ENCODE measurements at places on chromosomes 3 and 15. TPM values are rescaled to one million over a fixed set of nuclear protein-coding genes. Genes with fewer than 3 reads are reported as not detected.

Gene ATP10A
- 30.4 TPM for total RNA-seq

Gene TMEM108
- not detected for total RNA-seq

DNA sequence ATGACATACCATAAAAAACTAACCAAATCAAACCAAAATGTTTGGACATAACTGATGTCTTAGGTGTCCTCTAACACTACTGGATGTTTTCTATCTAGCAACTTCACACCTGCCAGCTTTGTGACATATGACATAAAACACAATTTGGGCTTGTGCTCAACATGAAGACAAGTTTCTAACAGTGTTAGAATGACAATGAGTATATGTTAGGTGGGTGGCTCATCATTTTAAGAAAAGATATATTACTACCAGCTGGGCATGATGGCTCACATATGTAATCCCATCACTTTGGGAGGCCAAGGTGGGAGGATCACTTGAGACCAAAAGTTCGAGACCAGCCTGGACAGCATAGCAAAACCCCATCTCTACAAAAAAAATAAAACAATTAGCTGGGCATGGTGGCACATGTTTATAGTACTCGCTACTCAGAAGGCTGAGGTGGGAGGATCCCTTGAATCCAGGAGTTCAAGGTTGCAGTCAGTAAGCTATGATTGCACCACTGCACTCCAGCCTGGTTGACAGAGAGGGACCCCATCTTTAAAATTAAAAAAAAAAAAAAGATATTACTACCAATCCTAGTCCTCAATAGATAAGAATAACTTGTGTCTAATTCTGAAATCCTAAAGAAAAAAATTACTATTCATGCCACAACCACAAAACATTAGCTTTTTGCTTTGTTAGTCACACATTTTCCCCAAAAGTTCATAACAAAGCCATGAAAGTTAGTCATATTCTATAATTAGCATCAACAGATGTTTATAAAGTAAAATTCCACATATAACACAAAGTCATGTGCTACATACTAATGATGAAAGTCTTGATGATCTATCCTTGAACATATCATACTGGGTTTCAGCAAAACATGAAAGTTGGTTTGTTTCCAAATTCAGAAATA is 59.9 kb downstream of the LRRFIP2 start:
- H3K4me3 ChIP-seq, result no peak overlapping the region
- H3K36me3 ChIP-seq, result no peaks in the 10 kb centered on the region
- DNase-seq, result no peak
- H3K4me1 ChIP-seq, result no peaks in the 10 kb centered on the region
- no peaks in the 10 kb centered on the region for H3K27me3 ChIP-seq

Gene SCAANT1
- total RNA-seq, result 1.4 TPM

DNA sequence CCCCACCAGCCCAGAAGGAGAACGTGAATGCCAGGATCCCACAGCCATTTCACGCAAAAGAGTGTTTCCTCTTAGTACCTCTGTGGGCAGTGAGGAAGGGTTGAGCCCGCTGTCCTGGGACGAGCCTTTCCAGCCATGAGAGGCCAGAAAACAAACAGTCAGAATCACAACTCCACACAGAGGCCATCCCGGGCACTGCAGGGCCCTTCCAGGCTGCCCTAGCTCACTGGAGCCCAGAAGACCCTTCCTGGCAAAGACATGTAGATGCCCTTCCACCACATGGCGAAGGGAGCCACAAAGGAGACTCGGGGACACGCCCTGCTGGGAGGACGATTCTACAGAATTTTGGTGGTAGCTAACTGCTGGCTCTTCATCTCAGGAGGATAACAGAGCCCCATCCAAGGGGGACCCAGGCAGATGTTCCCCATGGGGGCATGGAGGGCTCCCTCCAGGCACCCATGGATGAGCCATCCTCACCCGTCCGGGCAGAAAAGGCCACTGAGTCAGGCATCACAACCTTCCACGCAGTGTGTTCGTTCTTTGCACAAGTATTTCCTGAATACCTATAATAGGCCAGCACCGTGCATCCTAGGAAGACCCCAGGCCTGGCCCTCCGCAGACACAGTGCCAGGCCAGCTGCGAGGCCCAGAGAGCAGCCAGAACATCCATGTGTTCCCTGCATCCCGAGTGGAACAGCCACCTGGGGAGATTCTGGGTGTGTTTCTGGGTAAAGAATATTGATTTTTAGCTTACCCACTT is 47.2 kb downstream of the SLC12A8 start:
- H3K4me1 ChIP-seq, result no peaks in the 10 kb centered on the region
- H3K4me3 ChIP-seq, result no peak overlapping the region
- no peak for DNase-seq
- no peaks in the 10 kb centered on the region for H3K27me3 ChIP-seq
- H3K36me3 ChIP-seq, result no peaks in the 10 kb centered on the region
- no peak overlapping the region for H3K27ac ChIP-seq

Gene HESX1
- not detected for total RNA-seq

Gene RAB5A
- 125 TPM for total RNA-seq

DNA sequence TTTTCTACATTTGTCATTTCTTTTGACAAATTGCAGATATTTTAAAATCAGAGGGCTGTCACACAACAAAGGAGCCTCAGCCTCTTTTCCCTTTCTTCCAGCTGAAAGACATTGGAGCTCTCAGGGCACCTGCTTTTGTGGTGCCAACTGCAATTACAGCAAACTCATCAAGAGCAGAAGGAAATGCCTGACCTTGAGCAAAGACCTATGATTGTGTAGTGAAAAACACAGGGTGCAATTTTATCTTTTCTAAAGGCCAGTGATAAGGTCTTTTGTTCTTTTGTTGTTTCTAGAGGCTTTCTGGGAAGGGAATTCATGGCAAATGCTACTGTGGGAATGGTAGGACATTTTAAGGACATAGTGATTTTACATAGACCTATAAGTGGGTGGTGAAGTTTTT is 214.3 kb downstream of the OXSM start:
- no peak overlapping the region for H3K27ac ChIP-seq
- no peaks in the 10 kb centered on the region for H3K36me3 ChIP-seq
- DNase-seq, result no peak
- no peaks in the 10 kb centered on the region for H3K4me1 ChIP-seq

Gene TTLL3
- total RNA-seq, result 50.5 TPM

Gene TMCO5A
- total RNA-seq, result not detected

Gene CACNA1D
- total RNA-seq, result not detected

Gene FOXB1
- total RNA-seq, result 0.19 TPM

Gene STRIT1
- total RNA-seq, result not detected

Gene WNT7A
- 24.7 TPM for total RNA-seq

GRCh38 chr15:58475573-58476524 is 44.1 kb downstream of the LIPC start:
- no peak overlapping the region for H3K4me3 ChIP-seq
- H3K4me1 ChIP-seq, result peaks cover 53% of the 10 kb centered on the region
- H3K27me3 ChIP-seq, result no peaks in the 10 kb centered on the region
- no peak overlapping the region for H3K27ac ChIP-seq
- no peak for DNase-seq

DNA sequence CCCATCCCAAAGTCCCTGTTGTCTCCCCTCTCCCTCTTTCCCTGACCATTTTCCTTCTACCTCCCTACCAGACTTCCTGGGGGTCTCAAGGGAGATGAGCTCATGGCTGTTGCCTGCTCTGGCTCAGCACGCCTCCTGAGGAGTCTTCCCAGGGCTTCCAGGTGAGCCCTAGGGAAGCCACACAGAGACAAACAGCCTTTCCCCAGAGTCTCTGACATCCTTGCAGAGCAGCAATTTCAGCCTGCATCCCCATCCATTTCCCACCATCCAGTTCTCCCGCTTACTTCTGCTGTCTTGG is 189.2 kb upstream of the LINGO1 start:
- H3K4me3 ChIP-seq, result no peak overlapping the region
- no peak overlapping the region for H3K27ac ChIP-seq
- peaks cover 16% of the 10 kb centered on the region for H3K27me3 ChIP-seq
- DNase-seq, result no peak

DNA sequence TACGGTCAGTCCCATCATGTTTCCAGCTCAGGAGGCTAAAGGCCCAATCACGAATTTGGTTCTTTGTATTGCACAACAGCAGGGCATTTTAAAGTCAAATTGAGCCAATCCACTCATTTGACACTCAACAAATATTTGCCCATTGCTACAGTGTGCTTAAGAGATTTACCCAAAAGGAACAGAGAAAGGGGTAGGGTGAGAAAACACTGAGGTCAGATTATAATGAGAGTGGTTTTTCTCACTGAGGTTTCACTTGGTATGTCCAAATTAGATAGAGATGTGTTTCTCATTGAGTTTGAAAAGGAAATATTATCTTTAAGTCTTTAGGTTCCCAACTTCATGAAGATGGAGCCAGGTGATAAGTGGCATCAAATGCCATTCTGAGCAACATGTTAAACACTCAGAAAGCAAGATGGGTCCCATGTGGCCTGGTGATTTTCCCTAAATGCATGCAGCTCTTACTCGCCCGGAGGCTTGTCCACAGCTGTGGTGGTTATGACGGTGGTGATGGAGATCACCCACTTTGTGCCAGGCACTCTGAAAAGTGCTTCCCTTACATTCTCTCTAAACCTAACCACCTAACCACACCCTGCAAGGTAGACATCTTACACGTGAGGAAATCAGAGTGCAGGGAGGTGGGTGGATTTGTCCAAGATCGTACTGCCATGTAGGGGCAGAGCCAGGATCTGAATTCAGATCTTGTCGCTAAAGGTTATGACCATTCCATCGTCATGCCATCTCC is 31.2 kb upstream of the USP3 start:
- no peak overlapping the region for H3K4me3 ChIP-seq
- no peaks in the 10 kb centered on the region for H3K27me3 ChIP-seq
- DNase-seq, result no peak
- H3K36me3 ChIP-seq, result no peaks in the 10 kb centered on the region
- H3K4me1 ChIP-seq, result peaks cover 54% of the 10 kb centered on the region

Gene CFAP92
- 0.45 TPM for total RNA-seq

DNA sequence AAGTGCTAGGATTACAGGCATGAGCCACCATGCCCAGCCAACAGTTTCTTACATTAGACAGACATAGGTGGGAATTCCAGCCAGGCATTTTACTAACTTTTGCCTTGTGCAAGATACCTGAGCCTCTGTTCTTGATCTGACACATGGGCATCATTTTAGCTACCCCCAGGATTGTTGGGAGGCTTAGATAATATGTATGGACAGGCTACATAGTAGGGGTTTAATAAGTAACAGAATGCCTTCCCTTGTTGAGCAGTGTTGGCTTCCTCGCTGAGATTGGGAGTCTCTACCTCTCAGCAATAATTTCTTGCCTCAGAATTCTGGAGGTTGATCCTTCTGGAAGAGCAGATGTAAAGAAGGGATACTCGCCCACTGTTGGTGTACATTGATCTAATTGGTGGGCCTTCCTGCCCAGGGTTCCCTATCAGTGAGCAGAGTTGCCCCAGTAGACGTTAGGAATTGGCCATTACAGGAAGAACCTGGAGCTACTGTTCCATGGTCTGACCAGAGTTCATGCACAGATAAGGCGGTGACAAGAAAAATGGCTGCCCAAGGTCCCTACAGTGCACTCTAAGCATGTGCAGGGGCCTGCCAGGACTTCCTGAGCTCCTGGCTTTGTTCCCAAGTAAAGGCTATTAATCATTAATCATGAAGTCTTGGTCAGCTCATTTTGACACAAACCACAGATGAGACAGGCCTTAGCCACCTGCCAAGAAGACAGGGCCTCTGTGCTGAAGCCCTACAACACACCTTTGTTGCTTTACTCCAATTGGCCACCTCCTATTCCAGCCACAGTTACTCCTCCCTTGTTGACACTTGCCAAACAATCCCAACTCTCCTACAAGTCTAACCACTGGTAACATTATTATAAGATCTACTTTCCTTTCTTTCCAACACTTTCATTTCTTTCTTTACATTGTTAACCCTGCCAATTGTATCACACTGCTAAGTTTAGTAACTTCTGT is 5.0 kb upstream of the IL17RE start:
- H3K27ac ChIP-seq, result no peak overlapping the region
- H3K27me3 ChIP-seq, result no peaks in the 10 kb centered on the region
- H3K4me3 ChIP-seq, result no peak overlapping the region
- DNase-seq, result no peak
- H3K4me1 ChIP-seq, result peaks cover 23% of the 10 kb centered on the region

Gene GOLGA8O
- 1.2 TPM for total RNA-seq

Gene STAC
- not detected for total RNA-seq

Gene CPN2
- not detected for total RNA-seq

Gene PLA2G4E
- not detected for total RNA-seq

DNA sequence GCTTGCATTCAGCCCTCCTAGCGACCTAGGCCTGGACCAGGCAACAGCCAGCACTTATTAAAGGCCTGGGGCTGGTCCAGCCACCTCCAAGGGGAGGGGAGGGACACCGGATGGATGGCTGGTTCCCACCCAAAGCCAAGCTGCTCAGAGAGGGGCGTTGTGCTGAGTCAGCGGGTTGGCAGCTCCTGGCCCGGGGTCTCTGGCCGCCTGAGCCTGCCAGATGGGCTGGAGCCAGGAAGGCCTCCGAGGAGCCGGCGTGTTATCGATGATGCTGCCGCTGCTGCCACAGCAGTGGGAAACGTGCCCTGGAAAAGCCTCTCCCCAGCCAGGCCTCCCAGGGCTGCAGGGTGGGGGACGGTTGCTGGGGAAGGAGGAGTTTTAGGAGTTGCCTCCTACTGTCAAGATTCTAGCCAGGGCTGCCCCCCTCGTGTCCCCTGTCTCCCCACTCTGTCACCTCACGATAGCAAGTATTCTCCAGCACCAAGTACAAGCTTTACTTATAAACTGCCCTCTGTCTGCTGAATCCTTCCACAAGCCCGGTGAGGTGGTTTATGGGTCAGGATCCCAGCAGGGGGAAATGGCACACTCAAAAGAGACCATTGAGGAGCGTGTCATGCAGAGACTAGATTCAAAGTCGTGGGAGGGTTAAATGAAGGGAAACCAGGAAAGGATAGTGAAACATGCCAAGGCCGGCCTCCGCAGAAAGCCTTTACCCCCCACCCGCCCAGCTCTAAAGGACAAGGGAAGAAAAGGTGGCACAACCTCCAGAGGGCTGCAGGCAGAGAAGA is 43.2 kb upstream of the TSEN2 start:
- DNase-seq, result no peak
- H3K4me3 ChIP-seq, result no peak overlapping the region
- H3K27ac ChIP-seq, result no peak overlapping the region
- H3K4me1 ChIP-seq, result no peaks in the 10 kb centered on the region
- no peaks in the 10 kb centered on the region for H3K36me3 ChIP-seq

- H3K4me1 ChIP-seq, result no peaks in the 10 kb centered on the region
- no peaks in the 10 kb centered on the region for H3K36me3 ChIP-seq
Observed at GRCh38 chr3:157290766-157291165, 130.8 kb upstream of the CCNL1 start.

GRCh38 chr3:74789111-74789510 is 174.7 kb upstream of the CNTN3 start:
- no peak for DNase-seq
- no peak overlapping the region for H3K27ac ChIP-seq
- no peaks in the 10 kb centered on the region for H3K4me1 ChIP-seq
- no peaks in the 10 kb centered on the region for H3K36me3 ChIP-seq

Gene TLR9
- 0.17 TPM for total RNA-seq

- no peak overlapping the region for H3K4me3 ChIP-seq
- no peaks in the 10 kb centered on the region for H3K36me3 ChIP-seq
- no peaks in the 10 kb centered on the region for H3K4me1 ChIP-seq
- DNase-seq, result no peak
- H3K27ac ChIP-seq, result no peak overlapping the region
Observed at GRCh38 chr3:173921732-173922131, 524.2 kb downstream of the NLGN1 start.

Gene SLC4A7
- total RNA-seq, result 37.0 TPM

Gene MEX3B
- 5.4 TPM for total RNA-seq

Data from CD4-positive, alpha-beta T cell (primary cell).